ENCODE measurements at places on chromosomes 11 and 22. TPM values are rescaled to one million over a fixed set of nuclear protein-coding genes. Genes with fewer than 3 reads are reported as not detected.
A peak's percentile ranks its signal among the peaks of the same experiment; 100 is the strongest.

DDX10 gene
- 31.4 TPM for total RNA-seq

ACTN3 gene
- not detected for total RNA-seq

KLHL35 gene
- 28.5 TPM for total RNA-seq

DSCAML1 gene
- total RNA-seq: 6.1 TPM

LRRC74B gene
- total RNA-seq: under 0.01 TPM

CARD18 gene
- total RNA-seq: not detected

MMP27 gene
- not detected for total RNA-seq

INPP5J gene
- 2.0 TPM for total RNA-seq

LARGE2 gene
- total RNA-seq: 0.41 TPM

DNA sequence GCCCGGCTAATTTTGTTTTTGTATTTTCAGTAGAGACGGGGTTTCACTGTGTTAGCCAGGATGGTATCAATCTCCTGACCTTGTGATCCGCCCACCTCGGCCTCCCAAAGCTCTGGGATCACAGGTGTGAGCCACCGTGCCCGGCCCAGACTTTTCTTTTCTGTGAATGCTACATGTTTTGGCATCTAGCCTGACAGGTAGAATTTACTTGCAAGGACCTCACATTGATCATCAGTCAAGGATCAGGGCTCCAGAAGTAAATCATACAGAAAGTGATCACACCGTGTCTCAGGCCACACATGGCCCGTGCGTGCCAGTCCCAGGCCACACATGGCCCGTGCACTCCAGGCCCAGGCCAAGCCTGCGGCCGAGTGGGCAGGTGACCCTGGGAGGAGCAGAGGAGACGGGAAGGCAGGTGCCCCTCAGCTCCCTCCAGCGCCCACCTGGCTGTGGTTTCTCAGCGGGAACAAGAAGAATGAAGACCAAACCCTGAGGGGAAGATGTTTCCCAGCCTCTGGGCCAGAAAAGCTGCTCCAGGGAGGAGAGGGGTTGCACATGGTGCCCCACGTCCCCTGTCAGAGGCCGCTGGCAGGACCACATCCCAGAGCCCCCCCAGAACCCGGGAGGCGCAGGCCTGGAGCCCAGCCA, 76.2 kb downstream of the BRD1 start:
- DNase-seq: no peak

GRCh38 chr22:40493441-40493840, 123.0 kb downstream of the SGSM3 start:
- no peak for DNase-seq

DNA sequence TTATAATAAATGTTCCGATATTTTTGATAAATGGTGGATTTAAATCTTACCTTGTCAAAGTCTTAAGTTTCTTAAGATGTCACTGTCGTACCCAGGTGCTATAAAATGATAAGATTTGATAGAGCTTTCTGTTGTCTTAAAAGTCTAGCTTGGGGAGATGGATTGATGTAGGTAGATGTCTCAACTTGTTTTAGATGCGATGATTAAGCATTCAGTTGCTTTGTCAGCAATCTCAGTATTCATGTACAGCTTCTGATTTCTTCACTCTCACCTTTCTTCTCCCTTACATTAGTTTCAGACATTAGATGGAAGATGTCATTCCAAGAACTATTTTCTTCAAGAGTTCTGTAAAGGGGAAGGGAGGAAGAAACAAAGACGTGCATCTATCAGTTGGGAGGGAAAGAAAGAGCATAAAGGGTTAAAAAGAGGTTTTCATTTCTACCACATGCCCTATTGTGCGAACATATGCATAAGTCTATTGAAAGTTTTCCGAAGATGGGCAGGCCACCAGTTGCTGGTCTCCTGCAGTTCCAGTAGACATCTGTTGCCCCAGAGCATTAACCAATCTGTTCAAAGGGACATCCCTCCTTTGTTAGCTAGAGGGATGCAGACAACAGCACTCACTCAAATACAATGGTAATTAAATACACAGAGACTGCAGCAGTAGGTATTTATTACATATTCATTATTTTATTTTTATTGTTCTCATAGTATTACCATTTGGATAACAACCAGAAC, 38.4 kb downstream of the ZC3H12C start:
- DNase-seq: no peak

DNA sequence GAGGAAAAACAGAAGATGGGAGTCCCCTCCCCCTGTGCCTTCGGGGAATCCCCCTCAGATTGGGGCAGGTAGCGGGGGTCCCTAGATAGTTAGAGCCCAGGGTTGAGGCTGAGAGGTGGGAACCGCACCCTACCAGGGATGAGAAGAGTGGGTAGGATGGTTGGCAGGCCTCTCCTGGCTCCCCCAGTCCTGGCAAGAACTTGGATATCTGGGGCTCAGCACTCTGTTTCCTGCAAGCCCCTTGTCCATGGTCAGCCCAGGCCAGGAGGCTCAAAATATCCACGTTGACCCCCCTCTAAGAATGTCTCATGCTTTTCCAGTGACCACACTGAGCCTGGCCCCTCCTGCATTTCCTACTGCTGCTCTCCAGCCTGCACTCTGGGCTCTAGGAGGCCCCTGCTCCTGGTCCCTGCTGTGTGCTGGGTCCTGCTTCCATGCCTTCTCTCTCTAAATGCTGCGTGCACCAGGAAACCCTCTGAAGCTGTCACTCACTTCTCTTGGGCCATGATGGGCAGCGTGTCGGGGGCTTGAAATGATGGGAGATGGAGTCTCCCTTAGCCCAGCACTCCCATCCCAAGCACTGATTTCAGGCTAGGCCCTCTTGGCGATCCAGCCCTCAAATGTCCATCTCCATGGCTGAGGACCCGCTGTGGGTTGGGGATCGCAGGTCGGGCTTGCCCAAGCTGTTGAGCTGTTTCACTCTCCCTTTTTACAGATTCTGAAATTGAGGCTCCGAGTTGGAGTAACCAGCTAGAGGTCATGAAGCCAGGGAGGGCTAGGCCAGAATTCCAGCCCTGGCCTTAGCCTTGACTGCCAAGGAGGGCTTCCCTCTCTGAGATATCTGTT, 2.0 kb downstream of the MAP3K11 start:
- DNase-seq: no peak

GRCh38 chr22:23516304-23516703, 63.8 kb downstream of the IGLL1 start:
- DNase-seq: no peak

- no peak for DNase-seq
These were observed 6.5 kb upstream of the CAPN5 start for GRCh38 chr11:77060234-77060633.

DNA sequence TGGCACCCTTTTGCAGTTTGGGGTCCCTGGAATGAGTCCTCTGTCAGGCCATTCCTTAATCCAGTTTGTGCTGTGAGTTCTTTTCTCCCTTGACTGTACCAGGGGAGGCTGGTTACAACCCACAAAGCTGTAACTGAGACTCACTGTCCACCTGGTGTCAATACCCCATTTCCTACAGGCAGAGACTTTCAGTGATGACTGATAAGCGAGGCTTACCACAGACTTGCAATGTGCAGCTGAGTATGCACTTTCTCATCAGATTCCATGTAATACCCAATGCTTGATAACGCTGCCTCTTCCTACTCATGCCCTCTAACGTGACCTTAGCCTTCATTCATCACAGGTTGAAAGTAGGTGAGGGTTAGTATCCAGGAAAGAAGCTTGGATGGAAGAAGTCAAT, 120.1 kb downstream of the INSC start:
- no peak for DNase-seq

- no peak for DNase-seq
These were observed 92.3 kb upstream of the PARVA start for GRCh38 chr11:12285106-12285505.

DNA sequence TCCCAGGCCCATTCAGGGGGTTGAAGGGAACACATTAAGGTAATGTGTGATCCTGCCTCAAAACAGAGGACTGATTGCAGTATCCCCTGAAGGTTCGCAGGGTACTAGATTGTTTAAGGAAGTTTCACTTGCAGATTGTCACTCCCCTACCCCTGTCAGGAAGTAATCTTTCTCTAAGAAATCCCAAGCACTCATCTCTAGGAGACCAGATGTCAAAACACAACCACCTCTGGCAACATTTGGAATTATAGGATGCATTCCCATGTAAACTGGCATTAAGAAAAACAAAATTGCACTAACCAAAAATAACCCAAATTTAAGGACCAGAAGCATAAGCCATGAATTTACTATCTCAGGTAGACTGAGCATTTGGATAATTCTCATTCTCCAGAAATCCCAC, 1.6 kb downstream of the MRPL17 start:
- DNase-seq: no peak

- DNase-seq: no peak
These were observed 862 bp downstream of the APBB1 start for GRCh38 chr11:6417907-6418556.

- no peak for DNase-seq
These were observed 25.6 kb upstream of the ZDHHC13 start for GRCh38 chr11:19091366-19091765.

DNA sequence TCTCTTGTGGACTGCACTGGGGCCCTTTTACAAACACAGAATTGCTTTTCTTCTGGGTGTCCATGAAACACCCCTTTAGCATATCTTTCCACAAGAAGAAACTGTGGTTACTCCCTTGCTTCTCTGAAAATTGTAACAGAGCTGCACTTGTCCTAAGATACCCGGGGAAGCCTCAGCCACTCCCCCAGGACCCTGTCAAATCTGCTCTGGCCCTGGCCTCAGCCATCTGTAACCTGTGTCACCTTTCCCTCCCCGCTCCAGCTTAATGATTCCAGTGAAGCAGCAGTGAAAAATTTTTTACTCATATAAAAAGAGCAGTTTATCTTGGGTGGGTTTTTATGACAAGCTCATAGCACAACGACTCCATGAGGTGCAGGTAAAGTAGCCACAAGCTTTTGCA, 3.4 kb upstream of the DUSP18 start:
- DNase-seq: no peak

DNA sequence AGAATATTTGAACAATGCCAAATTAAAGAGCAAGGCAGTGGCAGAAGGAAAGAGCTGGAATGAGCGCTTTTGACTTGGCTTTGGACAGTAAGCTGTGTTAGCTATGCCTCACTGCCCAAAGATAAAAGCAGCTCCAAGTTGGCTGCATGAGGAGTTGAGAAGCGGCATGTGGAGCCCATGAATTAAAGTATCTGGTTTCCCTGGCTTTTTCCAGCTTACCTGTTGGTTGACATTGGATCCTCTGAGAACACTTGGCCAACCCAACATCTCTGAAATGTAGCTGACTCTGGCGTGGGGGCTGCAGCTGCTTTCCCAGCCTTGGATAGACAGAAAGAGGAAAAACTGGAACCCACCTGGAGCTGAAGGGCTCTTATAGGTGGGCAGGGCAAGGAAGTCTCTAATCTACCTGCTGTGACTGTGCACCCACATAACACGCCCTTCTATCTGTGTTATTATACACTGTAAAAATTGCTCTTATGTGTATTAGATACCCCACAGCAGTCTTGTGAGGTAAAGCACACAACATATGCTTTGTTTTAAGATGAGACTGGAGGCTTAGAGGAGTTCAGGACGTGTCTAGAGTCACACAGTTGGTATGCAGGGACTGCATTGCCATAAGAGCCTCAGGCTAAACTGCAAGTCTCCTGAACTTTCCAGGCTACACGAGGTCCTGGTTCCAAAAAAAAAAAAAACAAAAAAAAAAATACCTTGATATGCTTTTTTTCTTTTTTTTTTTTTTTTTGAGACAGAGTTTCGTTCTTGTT, 5.8 kb downstream of the UBASH3B start:
- DNase-seq: no peak

- no peak for DNase-seq
These were observed 84.2 kb downstream of the CTTN start for GRCh38 chr11:70482529-70482917.

- peak; percentile 2 for DNase-seq
These were observed 222.2 kb downstream of the C11orf87 start for GRCh38 chr11:109644152-109644551.

DNA sequence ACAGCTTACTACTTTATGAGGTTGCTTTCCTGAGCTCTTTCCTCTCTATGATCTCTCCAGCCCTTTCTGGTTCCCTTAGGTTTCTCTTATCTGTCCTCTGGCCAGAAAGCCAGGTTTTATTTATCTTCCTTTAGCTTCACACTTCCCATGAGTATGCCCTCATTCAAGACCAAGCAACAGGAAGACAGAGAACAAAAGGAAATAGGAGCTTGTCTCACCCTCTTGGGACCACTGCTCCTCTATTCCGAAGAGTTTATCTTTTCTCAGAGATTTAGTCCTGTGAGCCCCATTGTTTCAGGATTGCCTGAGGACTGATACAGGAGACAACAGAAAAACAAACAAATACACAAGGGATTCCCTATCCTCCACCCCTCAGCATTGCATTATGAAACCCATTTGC, 62.4 kb upstream of the CCDC179 start:
- DNase-seq: no peak

DNA sequence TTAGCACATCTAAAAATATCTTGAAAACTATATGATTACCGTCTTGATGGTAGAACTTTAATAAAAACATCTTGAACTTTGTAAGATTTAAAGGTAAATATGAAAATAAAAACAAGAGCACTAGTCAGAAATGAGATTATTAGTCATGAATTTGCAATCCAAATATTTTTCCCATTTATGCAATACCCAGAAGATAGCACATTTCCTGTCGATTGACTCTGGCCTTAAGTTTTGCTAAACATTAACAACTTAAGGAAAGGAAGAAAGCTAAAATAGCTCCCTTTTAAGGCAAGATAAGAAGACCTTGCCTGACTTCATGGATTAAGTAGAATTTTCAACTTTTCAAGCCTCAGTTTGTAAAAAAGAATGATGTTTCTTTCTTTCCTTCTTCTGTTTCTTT, 1374.7 kb upstream of the RAG2 start:
- DNase-seq: no peak

- DNase-seq: no peak
These were observed 13.5 kb downstream of the SGSM3 start for GRCh38 chr22:40383905-40384304.

DNA sequence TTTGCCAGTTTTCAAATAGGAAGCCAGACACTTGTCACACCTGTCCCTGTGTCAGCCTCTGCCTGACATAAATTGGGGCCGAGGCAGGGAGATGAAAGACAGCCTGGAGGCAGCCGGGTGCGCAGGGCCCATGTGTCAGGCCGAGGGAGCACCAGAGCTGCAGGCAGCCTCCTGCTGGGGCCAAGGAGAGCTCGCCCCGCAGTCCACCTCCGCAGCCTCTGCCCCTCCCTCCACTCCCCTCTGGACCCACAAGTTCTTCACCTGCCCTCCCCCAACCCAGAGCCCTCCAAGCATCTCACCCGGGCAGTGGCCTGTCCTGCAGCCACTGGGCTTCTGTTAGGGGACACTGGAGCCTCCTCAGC, 8.8 kb downstream of the RTN4R start:
- no peak for DNase-seq

GRCh38 chr11:75554258-75555022, 7.6 kb upstream of the SERPINH1 start:
- peak; percentile 83 for DNase-seq

DNA sequence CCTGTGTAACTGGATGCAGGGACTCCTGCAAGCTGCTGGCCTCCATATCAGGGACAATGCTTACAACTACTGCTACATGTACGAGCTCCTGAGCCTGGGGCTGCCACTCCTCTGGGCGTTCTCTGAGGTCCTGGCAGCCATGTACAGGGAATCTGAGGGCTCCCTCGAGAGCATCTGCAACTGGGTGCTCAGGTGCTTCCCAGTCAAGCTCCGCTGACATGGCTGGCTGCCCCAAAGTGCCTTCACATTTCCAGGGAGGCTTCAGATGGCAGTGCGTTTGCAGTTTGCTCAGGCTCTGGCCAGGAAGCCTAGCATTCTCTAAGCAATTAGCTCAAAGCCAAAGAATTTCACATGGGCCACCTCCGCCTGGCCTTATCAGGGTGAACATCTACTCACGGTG, 117.4 kb upstream of the PARVA start:
- no peak for DNase-seq

Data from frontal cortex (tissue), 4 donors.